ENCODE measurements at places on chromosomes 3 and 15.

DNA sequence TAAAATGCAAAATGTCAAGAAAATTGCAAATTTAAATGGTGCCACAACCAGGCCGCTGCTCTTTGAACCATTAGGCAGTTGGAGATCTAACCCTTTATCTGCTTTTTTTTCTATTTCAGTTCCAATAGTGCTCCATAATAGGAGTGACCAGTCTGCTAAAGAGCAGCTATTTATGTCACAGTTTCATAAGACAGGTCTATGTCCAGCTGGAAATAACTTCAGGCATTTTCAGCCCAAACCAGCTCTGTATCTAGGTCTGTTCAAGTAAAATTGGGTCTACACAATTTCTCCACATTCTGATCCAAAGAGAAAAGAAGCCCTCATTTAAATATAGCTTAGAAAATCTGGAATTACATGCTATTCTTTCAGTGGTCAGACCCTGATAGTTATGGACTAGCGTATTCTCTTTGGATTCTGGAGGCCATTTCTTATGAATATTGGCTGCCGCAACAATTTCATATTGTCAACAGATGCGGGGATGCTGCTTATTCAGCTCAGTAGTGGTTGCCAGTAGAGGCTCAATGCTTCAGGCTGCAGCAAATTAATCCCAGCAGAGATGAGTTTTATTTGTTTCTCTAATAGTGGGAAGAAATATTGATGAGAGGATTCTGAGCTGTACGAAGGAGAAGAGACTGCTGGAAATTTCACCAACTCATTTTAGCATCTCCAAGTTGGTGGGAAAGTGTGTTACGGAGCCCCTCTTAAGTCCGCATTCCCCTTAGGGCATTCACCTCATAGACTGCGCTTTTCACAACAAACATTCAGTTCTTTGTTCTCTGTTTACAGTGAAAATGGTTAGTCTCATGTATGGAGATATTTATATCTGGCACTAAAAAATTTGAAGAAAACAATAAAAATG lies 887.0 kb downstream of the ROBO1 start:
- DNase-seq: no peak

DNA sequence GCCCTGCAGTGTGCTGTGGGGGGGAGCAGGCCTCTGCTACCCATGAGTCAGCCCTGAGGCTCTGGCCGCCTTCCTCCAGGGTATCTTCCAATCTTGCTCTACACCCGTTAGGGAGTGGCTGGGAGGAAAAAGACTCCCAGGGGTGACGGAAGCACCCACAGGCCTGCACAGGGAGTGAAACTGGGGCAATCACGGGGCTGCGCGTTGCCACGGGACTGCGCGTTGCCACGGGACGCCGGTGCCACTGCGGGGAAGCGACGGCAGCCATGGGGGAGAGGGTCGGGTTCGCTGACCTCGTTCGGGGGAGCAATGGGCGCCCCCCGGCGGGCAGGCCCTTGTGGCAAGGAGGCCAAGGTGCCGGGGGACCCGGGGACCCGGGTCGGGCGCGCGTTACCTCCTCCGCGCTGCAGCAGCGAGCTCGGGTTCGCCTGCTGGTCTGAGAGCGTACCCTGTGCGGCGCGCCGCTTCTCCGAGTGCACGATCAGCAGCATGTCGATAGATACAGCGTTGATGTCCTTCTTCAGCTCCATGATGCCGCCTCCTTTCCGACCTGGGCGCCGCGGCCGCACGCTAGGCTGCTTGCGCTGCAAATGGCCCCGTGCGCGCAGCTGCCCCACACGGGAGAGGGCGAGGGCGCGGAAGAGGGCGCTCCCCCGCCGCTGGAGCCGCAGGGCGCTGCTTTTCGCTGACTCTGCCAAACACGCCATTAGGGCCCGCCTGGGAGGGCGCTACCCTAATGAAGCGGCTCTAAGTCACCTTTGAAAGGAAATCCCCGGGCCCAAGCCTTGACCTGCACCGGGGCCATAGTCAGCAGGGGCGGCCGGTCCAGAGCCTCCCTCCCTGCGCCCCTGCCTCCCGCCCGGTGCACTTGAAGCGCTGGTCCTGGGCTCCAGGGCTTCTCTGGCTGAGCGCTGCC lies at the start of gene KY:
Gene KY (minus strand): TSS at position 592 of the 916 bp plus-strand sequence. CDS start 62 bp downstream, at position 530.
- peak; percentile 73 for DNase-seq

DNA sequence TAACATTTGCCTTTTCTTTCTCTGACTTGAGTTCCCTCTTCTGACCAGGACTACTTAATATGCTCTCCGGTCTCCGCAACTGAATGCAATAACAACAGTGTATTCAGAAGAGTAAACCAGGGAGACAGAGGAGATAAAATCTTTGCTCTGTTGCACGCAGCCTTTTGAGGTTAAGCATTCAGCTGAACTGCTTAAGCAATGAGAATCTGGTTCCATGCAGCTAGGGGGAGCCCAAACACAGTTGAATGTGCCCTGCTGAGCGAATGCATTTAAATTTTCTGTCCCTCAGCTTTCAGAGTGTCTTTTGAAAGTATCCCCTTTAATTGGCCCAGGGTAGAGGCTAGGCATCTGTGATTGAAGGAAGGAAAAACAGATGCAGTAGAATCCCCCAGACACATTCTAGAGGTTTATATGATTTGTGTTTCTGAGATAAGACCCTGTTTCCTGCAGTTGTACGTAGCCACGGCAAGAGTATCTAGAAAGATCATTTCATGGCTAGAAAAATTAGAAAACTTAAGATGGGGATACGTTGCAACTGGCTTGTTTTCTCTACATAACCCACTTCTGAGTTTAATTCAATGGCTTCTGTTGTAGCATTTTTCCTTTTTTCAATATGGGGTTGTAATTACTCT lies 309.6 kb downstream of the TUSC7 start:
- peak; percentile 57 for DNase-seq

DNA sequence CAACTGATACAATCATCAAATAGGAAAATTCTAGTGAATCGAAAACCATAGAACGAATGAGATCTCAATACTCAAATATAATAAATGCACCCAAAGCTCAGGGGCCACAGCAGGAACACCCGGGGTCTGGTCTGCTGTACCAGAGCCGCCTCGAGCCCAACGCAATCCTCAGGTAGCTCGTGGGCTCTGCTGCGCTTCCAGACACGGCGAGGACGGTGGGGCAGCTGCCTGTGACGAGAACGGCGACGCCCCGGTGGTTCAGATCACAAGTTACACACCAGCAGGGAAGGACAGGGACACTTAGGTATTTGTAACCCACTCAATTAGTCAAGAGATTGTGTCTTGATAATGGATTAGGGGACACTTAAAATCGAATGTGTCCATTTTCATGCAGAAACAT lies 54.6 kb downstream of the NIPA2 start:
- no peak for DNase-seq

DNA sequence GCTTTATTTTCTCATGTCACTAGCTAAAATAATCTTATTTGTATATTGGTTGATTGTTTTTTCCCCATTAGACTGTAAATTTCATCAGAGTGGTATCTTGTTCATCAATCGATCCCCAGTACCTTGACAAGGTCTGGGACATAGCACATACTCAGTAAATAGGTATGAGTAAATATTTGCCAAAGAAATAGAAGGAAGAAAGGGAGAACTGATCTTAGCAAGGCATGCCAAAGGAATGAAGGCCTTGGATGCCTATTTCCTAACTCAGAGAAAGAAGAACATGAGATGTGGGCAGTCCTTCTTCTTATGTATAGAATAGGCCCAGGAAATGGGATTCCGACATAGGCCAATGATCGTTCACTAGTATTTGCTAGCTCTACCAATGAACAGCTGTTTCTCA lies 54.7 kb downstream of the ISL2 start:
- DNase-seq: no peak

- no peak for DNase-seq
Measured at GRCh38 chr15:63772520-63772919, 61.2 kb downstream of the HERC1 start.

- DNase-seq: no peak
Measured at GRCh38 chr3:71873093-71873611, 88.2 kb upstream of the PROK2 start.

DNA sequence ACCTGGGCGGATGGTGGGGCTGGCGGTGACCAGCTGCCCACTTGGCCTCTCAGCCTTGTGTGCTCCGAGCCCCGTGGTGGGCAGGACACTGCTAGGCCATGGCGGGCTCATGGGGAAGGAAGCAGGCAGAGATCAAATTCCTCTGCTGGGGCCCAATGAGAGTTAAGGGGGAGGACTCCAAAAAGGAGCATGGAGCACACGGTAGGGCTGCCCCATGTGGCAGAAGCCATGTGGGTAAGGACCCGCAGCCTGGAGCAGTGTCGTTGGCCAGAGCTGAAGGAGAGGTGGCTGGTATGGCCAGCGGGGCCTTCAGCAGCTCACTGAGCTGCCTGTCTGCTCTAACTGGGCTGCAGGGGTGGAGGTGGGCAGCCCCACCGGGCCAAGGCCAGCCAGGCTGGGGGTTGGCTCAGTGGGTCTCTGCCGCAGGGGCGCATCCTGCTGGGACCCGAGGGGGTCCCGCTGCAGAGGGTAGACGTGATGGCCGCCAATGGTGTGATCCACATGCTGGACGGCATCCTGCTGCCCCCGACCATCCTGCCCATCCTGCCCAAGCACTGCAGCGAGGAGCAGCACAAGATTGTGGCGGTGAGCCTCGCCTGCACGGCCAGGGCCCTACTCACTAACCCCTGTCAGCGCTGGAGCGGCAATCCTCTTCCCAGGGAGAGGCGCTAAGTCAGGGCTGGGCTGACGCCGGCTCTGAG lies 11.3 kb downstream of the STAB1 start:
- DNase-seq: no peak

DNA sequence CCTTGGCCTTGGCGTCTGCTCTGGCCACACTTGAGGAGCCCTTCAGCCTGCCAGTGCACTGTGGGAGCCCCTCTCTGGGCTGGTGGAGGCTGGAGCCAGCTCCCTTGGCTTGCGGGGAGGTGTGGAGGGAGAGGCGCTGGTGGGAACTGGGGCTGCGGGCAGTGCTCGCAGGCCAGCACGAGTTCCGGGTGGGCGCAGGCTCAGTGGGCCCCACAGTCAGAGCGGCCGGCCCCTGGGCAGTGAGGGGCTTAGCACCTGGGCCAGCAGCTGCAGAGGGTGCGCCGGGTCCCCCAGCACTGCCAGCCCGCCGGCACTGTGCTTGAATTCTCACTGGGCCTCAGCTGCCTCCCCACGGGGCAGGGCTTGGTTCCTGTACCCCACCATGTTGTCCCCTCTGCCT lies 68.7 kb upstream of the KCNAB1 start:
- DNase-seq: no peak

- DNase-seq: no peak
Measured at GRCh38 chr15:60713119-60714084, 234.5 kb upstream of the ICE2 start.

- DNase-seq: no peak
Measured at GRCh38 chr3:131630807-131631206, 128.0 kb upstream of the MRPL3 start.

- no peak for DNase-seq
Measured at GRCh38 chr3:193396451-193397244, 18.1 kb upstream of the ATP13A5 start.

DNA sequence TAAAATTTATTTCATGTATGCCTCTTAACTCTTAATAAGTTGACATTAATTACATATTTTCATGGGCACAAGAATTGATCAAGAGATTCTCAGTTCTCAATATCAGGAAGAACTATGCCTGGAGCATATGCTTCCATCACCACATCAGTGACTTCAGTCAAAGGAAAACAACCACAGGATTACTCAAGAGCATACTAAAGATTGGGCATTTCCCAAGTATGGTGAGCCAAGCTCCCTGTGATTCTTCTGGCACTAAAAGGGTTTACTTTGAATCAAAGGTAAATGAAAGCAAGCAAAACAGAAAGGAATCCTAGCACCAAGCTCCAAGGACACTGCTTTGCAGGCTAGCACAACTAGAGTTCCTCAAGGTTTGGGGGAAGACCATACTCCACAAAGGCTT lies 44.6 kb downstream of the FMN1 start:
- no peak for DNase-seq

- DNase-seq: no peak
Measured at GRCh38 chr3:117887031-117887430, 1147.6 kb downstream of the IGSF11 start.

- DNase-seq: no peak
Measured at GRCh38 chr3:183386651-183387050, 41.8 kb downstream of the MCF2L2 start.

DNA sequence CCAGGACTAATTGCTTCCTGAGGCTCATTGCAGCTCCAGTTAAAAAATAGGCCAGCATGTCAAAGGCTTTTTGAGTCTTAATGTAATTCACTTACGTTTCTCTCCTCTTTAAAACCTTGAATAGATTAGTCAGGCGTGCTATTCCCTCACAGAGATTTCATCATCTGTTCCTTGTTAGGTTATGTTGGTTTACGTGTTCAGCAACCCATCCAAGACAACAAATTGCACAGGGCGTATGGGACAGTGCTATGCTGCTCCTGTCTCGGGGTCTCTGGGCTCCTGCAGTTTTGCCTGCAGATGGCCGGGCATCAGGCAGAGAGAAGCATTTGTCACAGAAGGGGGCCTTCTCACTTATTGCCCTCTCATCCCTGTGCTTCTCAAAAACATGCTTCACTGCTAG lies 117.1 kb downstream of the CHDH start:
- no peak for DNase-seq

DNA sequence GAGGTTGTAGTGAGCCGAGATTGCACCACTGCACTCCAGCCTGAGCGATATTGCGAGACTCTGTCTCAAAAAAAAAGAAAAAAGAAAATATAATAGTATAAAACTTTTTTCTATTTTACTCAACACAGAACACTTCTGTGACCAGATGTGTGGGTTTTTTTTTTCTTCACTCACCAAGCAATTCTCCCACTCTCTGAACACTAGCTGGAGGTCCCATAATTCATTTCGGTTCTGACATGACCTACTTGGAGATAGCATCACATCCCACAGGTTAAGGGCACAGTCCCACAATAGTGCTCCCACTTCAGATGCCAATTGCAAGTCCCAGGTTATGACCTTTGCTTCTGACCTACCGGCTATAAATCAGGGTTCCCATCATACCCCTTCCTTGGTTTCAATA lies 35.0 kb downstream of the KAT2B start:
- DNase-seq: no peak

- no peak for DNase-seq
Measured at GRCh38 chr3:60125686-60126085, 1075.9 kb upstream of the CFAP20DC start.

All from left hindlimb (tissue), 1 donor.